Stimulated activated CD8-positive, alpha-beta memory T cell treated with anti-CD3 and anti-CD28 coated beads, Interleukin-4, amount 100 ng/mL, for 1 hour (primary cell): ENCODE measurements at places on chromosomes 2 and 18.

DNA sequence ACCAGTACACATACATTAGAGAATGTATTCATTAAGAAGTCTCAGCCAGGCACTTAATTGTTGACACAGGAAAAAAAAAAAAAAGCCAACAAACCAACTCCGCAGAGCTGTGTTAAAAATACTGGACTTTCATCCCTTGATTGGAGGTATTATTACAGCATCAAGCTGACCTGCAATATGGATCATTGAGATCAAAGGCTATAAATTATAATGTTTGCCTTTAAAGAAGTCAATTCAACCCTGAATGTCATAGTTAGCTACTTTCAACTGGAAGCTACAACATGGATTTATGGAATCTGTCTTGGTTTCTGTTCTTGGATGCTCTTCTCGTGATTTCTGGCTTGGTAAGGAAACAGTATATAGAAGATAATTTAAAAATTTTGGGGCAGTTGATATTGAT, at the start of gene MEP1B:
TSS of gene MEP1B (plus strand) at position 250 of the 400 bp plus-strand sequence. CDS start at position 282, 32 bp downstream.
- no peak for DNase-seq

- no peak for DNase-seq
Observed at GRCh38 chr2:240051697-240052096, 1.6 kb downstream of the OR6B3 start.

- no peak for DNase-seq
Observed at GRCh38 chr2:22557406-22557805, 827.6 kb upstream of the KLHL29 start.

DNA sequence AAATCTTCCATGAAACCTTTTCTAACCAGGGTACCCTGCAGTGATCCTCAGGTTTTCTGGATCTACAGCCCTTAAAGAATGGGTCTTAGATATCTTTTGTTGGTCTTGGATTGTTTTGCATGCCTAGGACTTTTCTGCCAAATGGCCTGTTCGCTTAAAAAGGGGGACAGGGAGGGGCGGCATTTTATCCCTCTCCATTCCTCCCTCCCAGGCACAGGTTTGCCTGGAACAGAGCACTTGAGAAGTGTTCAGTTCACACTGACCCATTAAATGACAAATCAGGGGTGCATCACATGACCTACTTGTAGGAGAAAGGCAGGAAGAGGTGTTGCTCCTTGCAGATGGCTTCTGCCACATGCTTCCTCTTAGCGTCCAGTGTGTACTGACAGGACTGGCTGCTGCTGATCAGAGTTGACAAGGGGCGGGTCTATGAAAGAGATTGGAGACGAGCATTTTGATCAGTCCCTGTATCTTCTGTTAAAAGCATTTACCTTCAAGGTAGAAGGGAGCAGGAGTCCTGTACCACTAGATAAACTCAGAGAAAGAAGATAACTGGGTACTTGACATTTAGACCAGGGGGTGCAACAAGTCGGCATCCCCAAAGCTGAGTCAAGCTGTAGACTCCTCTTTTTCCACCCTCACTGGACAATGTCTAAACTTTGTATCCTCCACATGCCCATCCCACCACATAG, 8.4 kb downstream of the APOB start:
- no peak for DNase-seq

- DNase-seq: no peak
Observed at GRCh38 chr2:12032398-12032797, 286.0 kb downstream of the LPIN1 start.

DNA sequence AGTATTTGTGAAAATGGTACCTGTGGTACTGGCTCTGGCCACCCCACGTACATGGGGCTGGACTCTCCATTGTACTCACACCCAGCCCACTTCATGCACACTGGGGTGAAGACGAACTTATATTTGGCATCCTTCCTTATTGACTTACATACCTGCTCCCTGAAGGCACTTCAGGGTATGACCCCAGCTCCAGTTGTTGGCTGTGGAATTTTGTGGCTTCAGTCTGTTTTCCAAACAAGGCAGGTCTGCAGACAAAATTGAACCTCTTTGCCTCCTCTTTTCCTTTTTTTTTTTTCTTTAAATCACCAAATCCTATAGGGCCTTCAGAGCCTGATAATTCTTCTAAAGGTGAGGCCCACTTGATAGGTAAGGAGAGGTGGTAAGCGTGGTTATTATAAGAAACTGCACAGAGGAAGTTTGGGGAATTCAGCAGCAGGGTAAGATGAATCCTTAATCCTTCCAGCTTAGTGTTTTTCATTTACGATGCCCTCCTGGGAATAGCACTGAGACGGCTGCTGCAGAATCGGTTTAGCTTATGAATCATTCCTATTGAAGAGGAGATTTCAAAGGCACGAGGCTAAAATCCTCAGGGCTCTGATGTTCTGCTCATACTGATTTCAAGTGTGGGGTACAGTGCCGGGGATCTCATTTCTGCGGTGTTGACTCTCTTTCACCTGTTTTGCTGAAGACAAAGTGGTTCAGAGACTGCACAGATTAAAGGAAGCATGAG, 55.2 kb downstream of the KIF5C start:
- no peak for DNase-seq

- no peak for DNase-seq
Observed at GRCh38 chr2:113124984-113125855, 2.2 kb upstream of the IL1RN start.

DNA sequence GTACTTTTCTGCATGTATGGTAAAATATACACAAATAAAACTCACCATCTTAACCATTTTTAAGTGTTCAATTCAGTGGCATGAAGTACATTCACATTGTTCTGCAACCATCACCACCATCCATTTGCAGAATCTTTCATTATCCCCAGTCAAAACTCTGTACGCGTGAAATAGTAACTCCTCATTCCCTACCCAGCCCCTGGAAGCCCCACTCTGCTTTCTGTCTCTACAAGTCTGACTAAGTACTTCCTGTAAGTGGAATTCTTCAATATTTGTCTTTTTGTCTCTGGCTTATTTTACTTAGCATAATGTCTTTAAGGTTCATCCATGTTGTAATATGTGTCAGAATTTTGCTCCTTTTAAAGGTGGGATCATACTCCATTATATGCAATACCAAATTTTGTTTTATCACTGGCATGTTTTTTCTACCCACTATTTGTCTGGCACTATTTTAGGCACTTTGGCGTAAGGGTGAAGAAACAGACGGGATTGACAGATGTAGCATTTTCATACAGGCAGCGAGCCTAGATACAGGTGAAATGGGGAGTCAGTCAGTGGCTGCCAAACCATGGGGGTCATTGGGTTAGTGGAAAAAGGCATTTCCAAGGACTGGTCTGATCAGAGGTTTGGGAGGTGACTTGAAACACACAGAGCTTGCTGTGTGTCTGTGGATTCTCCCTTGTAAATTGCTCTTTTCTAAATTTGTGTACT, 163.2 kb upstream of the MYCN start:
- no peak for DNase-seq

- no peak for DNase-seq
Observed at GRCh38 chr2:203596183-203596582, 61.1 kb upstream of the RAPH1 start.

DNA sequence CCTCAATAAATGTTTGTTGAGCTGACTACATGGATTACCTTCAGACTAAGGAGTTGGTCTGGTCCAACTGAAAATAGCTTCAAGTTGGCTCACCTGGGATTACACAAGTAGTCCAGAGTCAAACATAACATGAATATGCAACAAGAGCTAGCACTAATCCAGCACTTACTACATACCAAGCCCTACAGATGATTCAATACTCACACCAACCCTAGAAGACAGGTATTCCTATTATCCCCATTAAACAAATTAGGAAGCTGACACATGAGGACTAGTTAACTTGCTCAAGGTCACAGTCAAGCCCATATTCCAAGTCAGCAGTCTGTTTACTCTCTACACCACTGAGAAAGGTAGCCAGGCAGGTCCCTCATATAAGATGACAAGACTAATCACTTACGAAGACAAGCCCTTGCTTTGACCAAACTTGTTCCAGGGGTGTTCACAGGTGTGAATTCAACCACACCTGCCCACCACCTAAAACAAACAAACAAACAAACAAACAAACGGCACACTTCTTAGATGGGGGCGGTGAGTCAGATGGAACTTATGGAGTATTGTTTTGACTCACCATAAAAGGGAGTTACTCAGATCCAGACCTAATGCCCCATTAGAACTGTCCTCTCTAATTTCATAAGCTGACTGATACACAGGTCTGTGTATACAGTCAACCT, 29.1 kb downstream of the TMEM131 start:
- DNase-seq: no peak

DNA sequence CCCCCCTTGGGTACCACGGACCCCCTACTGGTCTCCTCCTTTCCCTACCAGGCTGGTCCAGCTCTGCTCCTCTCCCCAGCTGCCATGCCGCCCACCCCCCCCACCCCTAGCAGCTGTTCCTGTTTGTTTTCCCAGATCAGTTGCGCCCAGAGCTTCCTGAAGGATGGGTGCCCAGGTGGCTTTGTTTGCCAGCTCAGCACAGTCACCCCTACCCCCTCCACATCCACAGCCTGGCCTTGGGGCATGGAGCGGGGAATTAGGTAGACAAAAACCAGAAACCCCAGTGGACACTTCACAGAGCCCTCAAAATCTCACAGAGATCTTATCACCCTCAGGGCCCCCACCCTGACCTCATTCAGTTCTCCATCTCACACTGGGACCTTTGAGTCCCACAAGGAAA, 3.7 kb upstream of the CRYBA2 start:
- DNase-seq: no peak
